ENCODE measurements at places on chromosomes 4 and X.
A peak's percentile ranks its signal among the peaks of the same experiment; 100 is the strongest.

DNA sequence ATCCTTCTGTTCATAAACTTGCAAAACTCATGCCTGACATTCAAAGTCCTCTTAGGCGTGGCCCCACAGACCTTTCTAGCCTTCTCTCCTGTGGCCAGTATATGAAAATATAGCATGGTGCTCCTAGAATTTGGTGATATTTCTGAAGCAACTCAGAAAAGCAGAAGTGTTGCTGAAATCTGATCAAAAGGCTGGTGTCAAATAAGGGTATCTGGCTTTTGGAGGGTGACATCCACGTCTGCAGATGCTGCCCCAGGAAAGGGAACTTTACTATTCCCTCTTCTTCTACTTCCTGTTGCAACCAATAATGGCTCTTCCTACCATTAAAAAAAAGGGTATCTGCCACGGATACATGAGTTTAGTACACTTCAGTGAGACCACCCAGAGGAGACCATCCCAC lies 83.9 kb upstream of the RPS6KA3 start:
- no peak for DNase-seq

- peak; percentile 23 for DNase-seq
Observed at GRCh38 chr4:140884431-140885058, 128.4 kb upstream of the TBC1D9 start.

DNA sequence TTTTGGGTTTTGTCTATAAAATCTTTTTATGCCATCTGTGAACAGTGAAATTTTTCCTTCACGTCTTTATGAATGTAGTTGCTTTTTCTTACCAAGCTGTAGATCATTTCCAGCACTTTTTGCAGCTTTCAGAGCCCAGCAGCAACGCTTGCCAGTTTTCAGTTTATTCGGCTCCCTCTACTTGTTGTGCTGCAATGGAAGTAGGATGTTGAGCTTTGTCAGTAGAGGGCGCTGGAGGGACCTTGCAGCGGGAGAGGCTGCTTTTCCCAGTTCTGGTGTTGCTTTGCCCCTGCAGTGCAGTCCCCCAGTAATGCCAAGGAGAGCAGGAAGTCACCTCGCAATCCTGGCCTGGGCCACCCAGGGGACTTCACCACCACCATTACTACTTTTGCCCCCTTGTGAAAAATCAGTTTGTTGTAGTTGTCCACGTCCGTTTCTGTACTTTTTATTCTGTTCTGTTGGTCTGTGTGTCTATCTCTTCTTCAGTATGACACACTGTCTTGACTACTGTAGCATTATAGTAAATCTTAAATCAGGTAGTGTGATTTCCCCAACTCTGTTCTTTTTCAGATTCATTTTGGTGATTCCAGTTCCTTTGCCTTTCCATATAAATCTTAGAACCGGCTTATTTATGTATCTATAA lies 21.8 kb downstream of the CMC4 start:
- DNase-seq, result peak; percentile 33

DNA sequence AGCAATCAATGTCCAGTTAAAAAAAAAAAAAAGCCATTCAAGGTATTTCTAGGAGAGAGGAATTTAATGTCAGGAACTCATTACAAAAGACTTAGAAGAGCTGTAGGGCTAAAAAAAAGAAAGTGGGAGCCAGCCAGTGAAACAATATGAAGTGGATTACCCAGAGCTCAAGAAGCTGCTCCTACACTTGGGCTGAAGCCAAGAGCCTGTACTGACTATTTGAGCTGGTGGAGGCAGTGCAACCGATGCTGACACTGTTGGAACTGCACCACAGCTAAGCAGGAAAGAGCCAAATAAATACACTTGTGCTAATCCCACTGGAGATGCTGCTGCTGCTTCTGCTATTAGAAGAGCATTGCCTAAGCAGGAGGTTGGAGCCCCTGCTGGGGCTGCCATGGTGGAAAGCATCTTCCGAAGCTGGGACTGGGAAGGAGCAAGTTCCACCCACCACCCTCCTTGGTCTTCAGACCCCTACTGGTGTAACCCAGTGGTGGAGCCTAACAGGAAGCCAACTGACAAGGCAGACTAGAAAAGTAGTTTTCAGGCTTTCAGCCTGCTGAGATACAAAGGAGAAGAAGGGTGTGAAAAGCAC lies 65.4 kb downstream of the CXXC4 start:
- DNase-seq, result no peak

DNA sequence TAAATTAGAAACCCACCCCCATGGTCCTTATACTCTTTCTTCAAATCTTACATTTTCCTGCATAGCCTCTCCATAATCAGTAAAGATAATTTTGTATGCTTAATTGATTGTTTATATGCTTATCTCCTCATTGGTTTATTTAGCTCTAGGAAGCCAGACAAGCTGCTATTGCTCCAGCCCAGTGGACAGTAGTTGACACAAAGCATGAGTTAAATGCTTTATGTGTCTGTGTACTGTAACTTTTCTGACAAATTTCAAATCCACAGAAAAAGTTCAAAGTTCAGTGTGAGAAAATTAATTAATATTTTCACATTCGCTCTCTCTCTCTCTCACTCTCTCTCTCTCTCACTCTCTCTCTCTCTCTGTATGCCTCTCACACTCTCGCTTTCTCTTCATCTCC lies 181.7 kb downstream of the GABRB1 start:
- DNase-seq, result no peak

DNA sequence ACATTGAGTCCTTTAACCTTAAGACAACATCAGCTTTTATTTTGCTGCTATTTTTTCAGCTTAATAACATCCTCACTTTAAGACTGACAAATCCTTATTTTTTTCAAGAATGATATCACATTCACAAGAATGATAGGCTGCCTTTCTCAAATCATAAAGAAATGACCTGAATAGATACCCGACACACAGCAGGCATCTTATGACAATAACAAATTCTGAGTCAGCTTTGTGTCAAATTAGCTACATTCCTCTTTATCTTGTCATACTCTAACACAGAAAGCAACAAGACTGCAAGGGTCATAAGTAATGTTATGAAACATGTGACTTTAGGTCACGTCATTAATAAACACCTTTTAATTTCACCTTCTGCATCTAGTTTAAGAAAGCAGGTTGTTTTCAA lies 2387.6 kb downstream of the PCDH7 start:
- no peak for DNase-seq

GRCh38 chr4:108398316-108398715 lies 222.1 kb upstream of the RPL34 start:
- no peak for DNase-seq

DNA sequence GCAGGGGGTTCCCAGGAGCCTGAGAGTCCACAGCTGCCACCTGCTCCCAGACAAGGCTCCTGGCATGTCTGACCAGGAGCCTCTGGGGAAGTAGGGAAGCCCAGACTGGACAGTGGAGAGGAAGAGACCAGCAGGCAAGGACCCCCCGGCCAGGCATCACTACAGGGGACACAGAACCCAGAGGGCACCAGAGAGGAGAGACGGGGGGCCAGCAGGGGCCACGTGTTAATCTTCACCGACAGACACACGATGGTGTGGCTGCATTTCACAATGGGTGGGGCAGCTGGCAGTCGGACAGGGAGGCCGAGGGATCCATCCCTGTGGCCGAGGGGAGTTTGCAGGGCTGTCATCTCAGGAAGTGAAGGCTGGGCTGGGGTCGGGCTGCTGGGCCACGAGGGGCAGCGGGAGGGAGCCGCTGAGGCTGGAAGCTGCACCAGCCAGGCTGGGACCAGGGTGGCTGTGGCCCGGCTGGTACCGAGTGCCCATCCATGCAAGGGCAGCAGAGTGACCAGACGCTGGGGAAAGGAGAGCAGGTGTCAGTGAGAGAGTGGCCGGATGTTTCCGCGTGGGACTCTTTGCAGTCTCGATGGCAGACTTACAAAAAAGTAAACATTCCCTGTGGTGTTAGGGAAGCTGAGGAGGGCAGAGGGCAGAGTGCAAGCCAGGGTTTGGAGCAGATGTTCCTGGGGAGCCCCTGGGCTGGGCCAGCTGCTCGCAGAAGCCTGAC lies 4.7 kb downstream of the PDE6B start:
- DNase-seq, result no peak

DNA sequence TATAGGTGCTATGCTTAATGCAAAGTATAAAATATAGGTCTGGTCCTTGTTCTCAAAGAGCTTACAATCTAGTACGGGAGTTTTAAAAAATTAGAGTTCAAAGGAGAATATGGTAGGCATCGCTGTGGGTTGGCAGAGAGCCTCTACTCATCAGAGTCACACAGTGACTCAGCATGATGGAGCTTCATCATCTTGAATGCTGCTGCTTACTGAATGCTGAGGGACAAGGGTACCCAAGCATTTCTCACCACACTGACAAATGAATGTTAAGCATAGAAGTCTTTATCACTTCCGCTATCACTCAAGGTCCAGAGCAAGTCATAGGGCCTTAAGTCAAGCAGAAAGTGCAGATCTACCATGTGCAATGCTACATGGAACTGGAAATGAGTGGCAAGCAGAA lies 268.6 kb upstream of the IGFBP7 start:
- no peak for DNase-seq

- no peak for DNase-seq
Observed at GRCh38 chr4:187109636-187110035, 386.0 kb upstream of the FAT1 start.

- peak; percentile 68 for DNase-seq
Observed at GRCh38 chr4:38667085-38667893, 3.3 kb downstream of the KLF3 start.

Measured in stimulated activated naive CD8-positive, alpha-beta T cell treated with anti-CD3 and anti-CD28 coated beads, Interleukin-15, amount 100 ng/mL, for 72 hours (primary cell).